ENCODE measurements at places on chromosomes 5 and 9.

DNA sequence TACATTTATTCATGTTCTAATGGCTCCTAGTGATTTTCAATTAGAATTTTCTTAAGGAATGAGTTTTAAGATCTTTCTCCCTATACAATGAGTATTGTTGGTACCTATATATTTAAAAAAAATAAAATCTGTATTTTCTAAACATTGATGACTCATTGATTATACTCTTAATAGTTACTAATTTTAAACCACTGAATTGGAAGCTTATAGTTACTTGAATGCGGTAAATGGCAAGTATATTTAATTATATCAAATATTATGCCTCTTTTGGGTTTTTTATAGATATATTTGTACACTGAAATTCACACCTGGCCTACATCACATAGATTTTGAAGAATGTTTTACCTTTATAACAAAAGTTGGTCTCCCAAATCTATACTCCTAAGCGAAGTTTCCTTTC, 38.9 kb upstream of the ALDH1A1 start:
- DNase-seq: no peak

- no peak for DNase-seq
Observed at GRCh38 chr9:91939978-91940377, 10.1 kb downstream of the ROR2 start.

GRCh38 chr5:43396762-43397304, 15.4 kb downstream of the CCL28 start:
- no peak for DNase-seq

GRCh38 chr5:56313596-56313995, 80.5 kb upstream of the ANKRD55 start:
- no peak for DNase-seq

DNA sequence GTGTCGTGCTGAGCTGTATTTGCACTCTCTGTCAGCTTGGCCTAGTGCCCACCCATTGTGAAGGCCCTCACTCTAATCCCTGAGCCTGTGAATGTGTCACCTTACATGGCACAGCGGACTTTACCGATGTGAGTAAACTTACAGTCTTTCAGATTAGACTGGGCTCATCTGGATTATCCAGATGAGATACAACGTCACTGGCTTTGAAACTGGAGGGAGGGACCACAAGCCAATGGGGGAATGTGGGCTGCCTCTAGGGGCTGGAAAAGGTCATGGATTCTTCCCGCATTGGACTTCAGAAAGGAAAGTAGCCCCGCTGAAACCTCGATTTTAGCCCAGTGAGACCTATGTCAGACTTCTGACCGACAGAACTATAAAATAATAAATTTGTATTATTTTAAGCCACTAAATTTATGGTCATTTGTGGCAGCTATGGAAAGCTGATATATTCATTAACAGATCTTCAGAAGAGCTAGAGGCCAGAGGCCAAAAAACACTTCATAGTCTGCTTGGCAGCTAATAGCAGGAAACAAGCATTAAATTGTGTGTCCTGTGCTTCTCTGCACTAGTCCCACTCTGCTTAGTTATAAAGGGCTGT, 139.0 kb upstream of the GAS1 start:
- no peak for DNase-seq

DNA sequence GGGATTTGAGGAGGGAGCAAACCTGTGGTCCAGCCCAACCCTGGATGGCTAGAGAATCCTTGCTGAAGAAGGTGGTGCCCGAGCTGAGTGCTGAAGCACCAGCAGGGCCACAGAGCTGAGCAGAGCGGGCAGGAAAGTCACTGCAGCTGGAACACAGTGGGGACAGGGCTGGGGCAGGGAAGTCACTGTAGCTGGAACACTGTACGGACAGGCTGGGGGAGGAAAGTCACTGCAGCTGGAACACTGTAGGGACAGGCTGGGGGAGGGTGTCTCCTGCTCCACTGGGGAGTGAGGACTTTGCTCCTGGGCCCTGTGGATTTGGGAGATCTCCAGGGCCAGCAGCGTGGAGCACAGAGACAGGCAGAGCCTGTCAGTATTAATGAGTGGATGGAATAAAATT, 9.0 kb upstream of the SUSD3 start:
- DNase-seq: no peak

DNA sequence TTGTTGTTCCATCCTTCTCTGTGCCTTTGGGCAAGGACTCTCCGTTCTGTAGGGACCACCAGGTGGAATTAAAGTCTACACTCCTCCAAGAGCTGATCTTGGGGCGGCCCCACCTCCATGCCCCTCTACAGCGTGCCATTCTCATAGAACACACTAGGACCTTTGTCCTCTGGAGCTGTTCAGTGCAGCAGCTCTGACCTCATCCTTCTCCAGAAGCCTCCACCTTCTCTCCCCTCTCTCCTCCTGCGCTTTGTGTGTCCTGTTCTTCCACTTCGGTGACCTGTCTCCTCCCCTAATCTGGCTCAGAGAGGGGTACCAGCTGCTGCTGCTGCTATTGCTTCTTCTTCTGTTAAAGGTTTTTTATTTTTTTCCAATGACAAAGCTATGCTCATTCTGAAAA, 1.8 kb upstream of the MACROH2A1 start:
- no peak for DNase-seq

- no peak for DNase-seq
Observed at GRCh38 chr5:137822158-137822764, 45.4 kb upstream of the MYOT start.

DNA sequence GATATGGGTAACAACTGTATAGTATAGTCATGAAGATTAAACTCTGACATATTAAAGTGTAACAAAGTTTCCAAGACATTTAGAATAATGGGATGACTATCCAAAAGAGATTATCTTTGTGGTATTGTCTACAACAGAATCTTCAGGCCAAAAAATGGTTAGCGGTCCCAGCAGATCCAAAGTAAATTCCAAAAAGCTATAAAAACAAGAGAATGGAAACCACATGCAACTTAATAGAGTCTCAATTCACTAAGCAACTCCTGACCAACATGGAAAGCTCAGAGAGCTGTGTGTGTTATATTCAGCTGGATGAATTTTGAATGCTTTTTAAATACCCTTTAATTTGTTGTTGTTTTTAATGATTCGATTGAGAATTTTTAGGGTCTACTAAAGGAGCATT, 688.2 kb downstream of the CETN3 start:
- no peak for DNase-seq

GRCh38 chr5:171418316-171418981, 998 bp upstream of the FGF18 start:
- peak; percentile 73 for DNase-seq

DNA sequence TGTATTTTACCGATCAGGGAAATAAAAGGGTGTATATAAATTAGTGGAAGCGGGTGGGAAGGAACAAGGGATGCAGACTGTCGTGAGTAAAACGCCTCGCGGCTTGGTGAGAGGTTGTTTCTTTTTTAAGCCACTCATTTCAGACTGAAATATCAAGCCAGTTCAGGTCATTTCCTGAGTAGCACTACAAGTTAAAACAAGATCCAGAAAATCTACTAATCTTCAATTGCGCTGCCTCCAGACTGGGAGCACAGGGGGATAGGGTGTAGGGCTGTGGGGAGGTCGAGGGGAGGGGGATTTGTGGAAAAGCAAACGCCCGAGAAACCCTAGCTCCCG, 140.8 kb downstream of the TSSK1B start:
- no peak for DNase-seq

DNA sequence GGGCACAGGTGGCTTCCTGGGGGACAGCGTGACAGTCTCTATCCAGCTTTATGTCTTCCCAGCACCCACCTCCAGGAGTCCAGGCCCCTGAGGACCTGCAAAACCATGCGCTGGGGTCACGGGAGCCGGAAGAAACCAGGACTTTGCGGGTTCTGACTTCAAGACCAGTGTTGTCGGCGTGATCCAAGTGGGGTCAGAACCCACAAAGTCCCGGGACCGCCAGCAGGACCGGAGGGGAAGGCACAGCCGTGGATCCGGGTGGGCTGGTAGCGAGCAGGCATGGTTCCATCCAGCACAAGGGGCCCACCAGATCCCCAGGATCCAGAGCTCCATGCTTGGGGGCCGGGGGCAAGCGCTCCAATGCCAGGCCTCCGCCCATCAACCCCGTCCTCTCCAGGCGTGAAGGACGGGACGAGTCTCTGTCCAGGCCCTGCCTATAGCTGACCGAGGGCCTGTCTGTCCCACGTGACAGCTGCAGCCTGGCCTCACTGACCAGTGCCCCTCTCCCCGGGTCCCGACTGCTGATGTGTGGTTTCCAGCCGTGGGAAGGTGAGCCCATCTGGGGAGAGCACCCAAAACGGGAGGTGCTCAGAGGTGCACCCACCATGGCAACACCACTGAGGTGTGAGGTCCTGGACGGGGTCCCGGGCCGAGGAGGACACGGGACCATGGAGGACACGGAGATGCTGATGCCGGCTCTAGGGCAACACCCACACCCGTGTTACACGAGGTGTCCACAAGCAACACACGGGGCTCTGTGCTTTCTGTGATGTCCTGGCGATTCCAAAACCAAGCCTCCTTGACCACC, 48.9 kb downstream of the SLC12A7 start:
- no peak for DNase-seq

DNA sequence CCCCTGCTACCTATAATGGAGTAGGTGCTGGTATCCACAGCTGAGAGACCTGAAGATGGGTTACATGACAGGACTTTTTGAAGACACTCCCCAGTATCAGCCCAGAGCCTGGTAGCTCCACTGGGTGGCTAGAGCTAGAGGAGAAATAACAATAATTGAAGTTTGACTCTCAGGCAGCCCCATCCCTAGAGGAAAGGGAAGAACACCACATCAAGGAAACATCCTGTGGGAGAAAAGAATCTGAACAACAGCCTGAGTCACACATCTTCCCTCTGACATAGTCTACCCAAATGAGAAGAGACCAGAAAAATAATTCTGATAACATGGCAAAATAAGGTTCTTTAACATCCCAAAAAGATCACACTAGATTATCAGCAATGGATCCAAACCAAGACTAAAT, 432.1 kb downstream of the CDH18 start:
- DNase-seq: no peak

DNA sequence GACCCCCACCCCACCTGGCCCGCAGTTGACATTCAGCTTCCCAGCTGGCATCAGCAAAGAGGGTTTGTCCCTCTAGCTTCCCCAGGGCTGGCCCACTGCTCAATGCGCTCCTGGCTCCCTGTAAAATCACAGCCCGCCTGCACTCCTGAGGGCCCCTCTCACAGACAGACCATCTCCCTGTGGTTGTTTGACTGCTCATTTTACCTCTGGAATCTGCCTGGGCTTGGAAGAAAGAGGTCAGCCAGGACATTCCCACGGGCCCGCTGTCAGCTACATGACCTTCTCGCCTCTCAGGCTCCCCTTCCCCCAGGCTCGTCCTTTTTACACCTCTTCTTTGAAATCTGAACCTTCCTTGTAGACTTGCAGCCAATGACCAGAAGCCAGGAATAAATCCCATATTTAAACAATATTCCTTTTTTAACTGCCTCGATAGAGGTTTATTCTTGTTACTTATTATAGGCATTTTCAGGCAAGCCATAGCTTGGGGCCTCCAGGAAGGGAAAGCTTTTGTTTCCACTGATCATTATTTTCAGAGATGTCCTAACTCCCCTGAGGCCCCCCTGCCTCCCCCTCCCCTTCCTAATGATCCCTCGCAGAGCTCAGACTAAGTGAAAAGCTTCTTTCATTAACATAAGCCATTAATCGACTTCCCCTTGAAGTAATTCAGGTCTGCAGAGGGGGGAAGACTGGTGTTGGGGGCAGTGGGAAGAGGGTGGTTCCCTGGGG, 76.3 kb upstream of the IQGAP2 start:
- no peak for DNase-seq

- DNase-seq: no peak
Observed at GRCh38 chr9:80059979-80060378, 488.2 kb downstream of the TLE4 start.

DNA sequence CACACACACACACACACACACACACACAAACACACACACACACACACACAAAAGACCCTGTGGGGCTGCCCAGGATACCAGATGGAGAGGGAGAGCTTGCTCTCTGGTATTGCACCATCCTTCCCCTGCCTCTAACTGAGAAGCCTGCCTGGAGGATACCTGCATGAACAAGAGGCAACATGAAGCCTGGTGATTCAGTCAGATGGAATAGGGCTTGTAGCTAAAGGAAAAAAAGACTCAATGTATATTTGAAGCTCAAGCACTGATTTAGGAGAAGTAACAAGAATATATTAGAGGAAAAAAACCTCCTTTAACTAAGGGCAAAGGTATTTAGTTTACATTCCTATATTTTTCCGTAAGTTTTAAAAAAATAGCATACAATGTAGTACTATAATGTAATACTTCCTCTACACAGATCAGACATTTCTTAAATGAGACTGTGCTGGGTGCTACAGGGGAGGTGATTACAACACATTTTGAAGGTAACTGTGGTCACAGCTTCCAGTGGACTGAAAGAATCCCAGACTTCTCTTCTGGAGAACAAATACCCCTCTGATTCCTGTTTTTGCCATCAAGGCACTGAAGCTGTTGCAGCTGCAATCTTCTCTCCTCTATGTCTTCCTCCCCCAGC, 169.3 kb downstream of the DCP2 start:
- DNase-seq: no peak

- DNase-seq: no peak
Observed at GRCh38 chr9:114538241-114538640, 33.0 kb upstream of the WHRN start.

DNA sequence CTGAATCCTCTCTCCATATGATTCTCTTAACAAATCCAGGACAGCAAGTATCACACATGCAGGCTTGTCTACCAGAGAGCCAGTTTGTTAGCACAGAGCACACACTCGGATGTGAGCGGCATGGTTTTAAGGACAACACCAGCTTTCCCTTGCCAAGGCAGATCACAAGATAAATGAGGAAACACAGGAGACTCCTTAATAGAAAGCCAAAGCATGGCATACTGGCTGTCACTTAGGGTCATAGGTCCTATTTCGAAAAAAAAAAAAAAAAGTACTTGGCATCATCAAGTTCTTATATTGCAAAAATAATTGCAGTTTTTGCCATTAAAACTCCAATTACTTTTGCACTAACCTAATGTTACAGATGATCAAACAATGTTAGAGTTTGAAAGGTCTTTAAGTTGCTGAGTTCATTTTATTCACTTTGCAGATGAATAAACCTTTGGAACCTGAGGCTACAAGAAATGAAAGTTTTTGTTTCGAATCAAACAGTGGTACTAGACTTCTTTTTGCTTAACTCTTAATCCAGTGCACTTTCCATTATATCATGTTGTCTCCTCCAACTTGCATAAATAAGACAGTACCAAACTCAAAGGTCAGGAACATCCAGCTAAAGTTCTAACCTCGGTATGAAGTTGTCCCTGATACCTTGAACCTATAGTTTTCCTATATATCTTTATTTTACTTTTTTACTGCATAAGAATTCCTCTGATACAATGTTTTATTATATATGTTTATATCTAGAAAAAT, 138.5 kb downstream of the MPDZ start:
- DNase-seq: no peak

DNA sequence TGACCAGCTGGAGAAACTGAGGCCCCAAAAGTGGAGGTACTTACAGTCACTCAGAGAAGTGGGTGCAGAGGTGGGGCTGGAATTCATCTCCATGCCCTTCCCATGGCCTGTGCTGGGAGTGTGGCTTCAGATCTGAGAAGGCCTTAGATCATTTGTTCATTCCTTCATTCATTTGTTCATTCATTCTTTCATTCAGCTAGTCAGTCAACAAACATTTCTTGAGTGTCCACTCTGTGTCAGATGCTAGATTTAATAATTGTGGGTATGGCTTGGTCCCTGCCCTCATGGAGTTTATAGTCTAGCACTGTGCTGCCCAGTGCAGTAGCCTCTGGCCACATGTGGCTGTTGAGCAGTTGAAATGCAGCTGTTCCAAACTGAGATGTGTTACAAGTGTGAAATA, 19.0 kb upstream of the CRB2 start:
- DNase-seq: no peak

- no peak for DNase-seq
Observed at GRCh38 chr9:105114964-105115728, 129.3 kb upstream of the SLC44A1 start.

Data from amniotic stem cell (primary cell).